BJ (cell line): ENCODE measurements at places on chromosomes 12 and 14. TPM values are rescaled to one million over a fixed set of nuclear protein-coding genes. Genes with fewer than 3 reads are reported as not detected.

The KERA gene
- not detected in 2 replicates for polyA plus RNA-seq

The HSPA2 gene
- 64.1 and 96.1 TPM in 2 replicates for polyA plus RNA-seq

The CCDC60 gene
- polyA plus RNA-seq = not detected in 2 replicates

The DHRS4 gene
- polyA plus RNA-seq = 24.3 and 24.7 TPM in 2 replicates

The CLEC4D gene
- not detected in 2 replicates for polyA plus RNA-seq

The AMN gene
- 0.04 and 0.17 TPM in 2 replicates for polyA plus RNA-seq

The ANO2 gene
- polyA plus RNA-seq = 0.05 and 0.10 TPM in 2 replicates

The SERPINA3 gene
- 0.70 and 0.91 TPM in 2 replicates for polyA plus RNA-seq

The MUCL1 gene
- not detected in 2 replicates for polyA plus RNA-seq

The SLC6A15 gene
- polyA plus RNA-seq = 0.01 TPM in 1 of 2 replicates, not detected in the other

The TMEM119 gene
- polyA plus RNA-seq = 57.2 and 80.6 TPM in 2 replicates

The GLS2 gene
- polyA plus RNA-seq = 0.13 and 0.18 TPM in 2 replicates

The DIO3 gene
- polyA plus RNA-seq = not detected in 2 replicates

The SLC2A13 gene
- 1.2 and 2.8 TPM in 2 replicates for polyA plus RNA-seq

The RAD52 gene
- 13.1 and 15.3 TPM in 2 replicates for polyA plus RNA-seq

The IKBIP gene
- 30.2 and 53.2 TPM in 2 replicates for polyA plus RNA-seq

The AGAP2 gene
- 0.04 and 0.05 TPM in 2 replicates for polyA plus RNA-seq

The BHLHE41 gene
- polyA plus RNA-seq = 4.0 and 5.3 TPM in 2 replicates

The RBP5 gene
- polyA plus RNA-seq = not detected in 2 replicates

The GPX2 gene
- 0.15 TPM in 1 of 2 replicates, not detected in the other for polyA plus RNA-seq

The NOXRED1 gene
- polyA plus RNA-seq = 0.16 and 0.18 TPM in 2 replicates

The ARG2 gene
- 7.0 and 7.7 TPM in 2 replicates for polyA plus RNA-seq

The CIDEB gene
- 0.63 and 0.98 TPM in 2 replicates for polyA plus RNA-seq

The FSCB gene
- not detected in 2 replicates for polyA plus RNA-seq

The SYCP3 gene
- polyA plus RNA-seq = 0.10 TPM in 1 of 2 replicates, not detected in the other

The HSPB8 gene
- 19.1 and 19.3 TPM in 2 replicates for polyA plus RNA-seq

The FAM181A gene
- not detected in 2 replicates for polyA plus RNA-seq

The HPD gene
- polyA plus RNA-seq = 0.05 TPM in 1 of 2 replicates, not detected in the other

The ARF6 gene
- polyA plus RNA-seq = 21.8 and 22.8 TPM in 2 replicates

The HHIPL1 gene
- polyA plus RNA-seq = 1.7 and 2.5 TPM in 2 replicates

The OAS2 gene
- 1.2 and 1.9 TPM in 2 replicates for polyA plus RNA-seq

The KCNMB4 gene
- polyA plus RNA-seq = 1.5 and 1.7 TPM in 2 replicates

The CLEC1B gene
- not detected in 2 replicates for polyA plus RNA-seq

The KRT73 gene
- not detected in 2 replicates for polyA plus RNA-seq

The CLMN gene
- 0.13 and 0.27 TPM in 2 replicates for polyA plus RNA-seq

The BTBD6 gene
- polyA plus RNA-seq = 32.6 and 41.9 TPM in 2 replicates

The RHOJ gene
- polyA plus RNA-seq = 78.7 and 116 TPM in 2 replicates

The LHX5 gene
- polyA plus RNA-seq = not detected in 2 replicates

The IFNG-AS1 gene
- polyA plus RNA-seq = not detected in 2 replicates

The AQP6 gene
- polyA plus RNA-seq = not detected in 2 replicates

The TSPAN19 gene
- not detected in 2 replicates for polyA plus RNA-seq

The SERPINA10 gene
- not detected in 2 replicates for polyA plus RNA-seq

The ADAM21 gene
- 0.10 and 0.16 TPM in 2 replicates for polyA plus RNA-seq

The ACAD10 gene
- 9.9 and 15.4 TPM in 2 replicates for polyA plus RNA-seq

The KRT78 gene
- polyA plus RNA-seq = not detected in 2 replicates

The KLHL33 gene
- polyA plus RNA-seq = 0.12 and 0.22 TPM in 2 replicates

The GPR162 gene
- polyA plus RNA-seq = 3.3 and 6.6 TPM in 2 replicates

The PZP gene
- not detected in 2 replicates for polyA plus RNA-seq

The CYP27B1 gene
- 0.76 and 0.91 TPM in 2 replicates for polyA plus RNA-seq

The MANSC4 gene
- polyA plus RNA-seq = not detected in 2 replicates

The PMEL gene
- polyA plus RNA-seq = 1.2 and 1.8 TPM in 2 replicates

The TAS2R20 gene
- polyA plus RNA-seq = 0.29 and 0.64 TPM in 2 replicates

The PTPN21 gene
- 9.1 and 11.0 TPM in 2 replicates for polyA plus RNA-seq

The CACNA1C gene
- 10.2 and 14.7 TPM in 2 replicates for polyA plus RNA-seq

The CCDC175 gene
- polyA plus RNA-seq = not detected in 2 replicates
